Skeletal muscle cell (primary cell): ENCODE measurements at places on chromosomes 2 and 18.

DNA sequence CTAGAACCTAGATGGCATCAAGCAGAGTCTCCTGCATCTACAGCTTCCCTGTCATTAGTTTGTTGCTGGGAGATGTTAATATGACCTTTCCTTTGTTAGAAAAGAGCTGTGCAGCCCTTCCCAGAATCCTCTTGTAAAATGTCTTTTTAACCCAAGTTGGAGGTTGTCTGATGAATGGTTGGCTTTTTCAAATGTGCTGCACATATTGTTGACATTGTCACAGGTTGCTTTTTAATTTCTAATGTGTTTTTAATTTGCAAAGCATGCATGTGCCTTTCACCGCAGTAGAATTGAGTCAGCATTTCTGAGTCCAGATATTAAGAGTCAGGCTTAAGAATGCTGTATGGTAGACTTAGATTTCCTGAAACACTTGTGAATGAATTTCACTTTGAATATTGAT is 120.8 kb downstream of the GREB1L start:
- no peak for DNase-seq

GRCh38 chr2:31287654-31288053 is 53.7 kb downstream of the EHD3 start:
- DNase-seq = no peak

DNA sequence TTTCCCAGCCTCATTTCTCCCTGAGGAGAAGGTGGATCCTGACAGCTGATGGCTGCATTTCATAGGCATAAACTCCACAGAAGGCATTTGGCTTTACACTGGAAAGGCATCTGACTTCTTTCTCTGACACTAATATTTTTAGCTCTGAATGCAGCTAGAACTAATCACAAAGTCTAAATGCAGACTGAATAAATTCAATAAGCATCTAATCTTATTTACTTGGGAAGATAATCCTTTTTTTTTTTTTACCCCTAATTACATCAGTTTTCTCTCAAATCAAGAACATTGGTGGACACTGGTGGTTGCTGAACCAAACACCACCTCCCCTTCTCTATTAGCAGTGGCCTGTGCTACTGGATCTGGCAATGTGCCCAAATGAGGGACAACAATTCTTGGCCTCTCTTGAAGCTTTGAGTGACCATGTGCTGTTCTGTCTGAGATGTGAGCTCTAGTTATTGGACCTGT is 50.9 kb upstream of the CD226 start:
- DNase-seq = no peak

GRCh38 chr2:153476816-153477635 is 1.5 kb downstream of the RPRM start:
- no peak for DNase-seq

DNA sequence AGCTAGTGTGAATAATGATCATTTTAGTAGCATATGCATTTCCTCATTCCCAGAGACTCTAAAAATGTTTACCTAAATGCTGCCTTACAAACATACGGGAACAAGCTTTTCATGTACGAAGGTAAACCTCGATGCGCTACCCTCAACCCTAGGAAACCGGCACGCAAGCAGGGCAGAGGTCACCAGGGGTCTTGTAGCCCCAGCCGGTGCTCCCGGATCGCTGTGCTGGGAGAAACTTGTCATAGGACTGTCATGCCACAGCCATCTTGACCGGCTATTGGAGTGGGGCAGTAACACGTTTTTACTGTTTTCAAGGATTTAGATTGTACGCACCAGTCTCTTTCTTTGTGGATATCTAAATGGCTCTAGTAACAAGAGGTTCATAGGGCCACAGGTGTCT is 34.8 kb upstream of the NFATC1 start:
- DNase-seq = no peak

DNA sequence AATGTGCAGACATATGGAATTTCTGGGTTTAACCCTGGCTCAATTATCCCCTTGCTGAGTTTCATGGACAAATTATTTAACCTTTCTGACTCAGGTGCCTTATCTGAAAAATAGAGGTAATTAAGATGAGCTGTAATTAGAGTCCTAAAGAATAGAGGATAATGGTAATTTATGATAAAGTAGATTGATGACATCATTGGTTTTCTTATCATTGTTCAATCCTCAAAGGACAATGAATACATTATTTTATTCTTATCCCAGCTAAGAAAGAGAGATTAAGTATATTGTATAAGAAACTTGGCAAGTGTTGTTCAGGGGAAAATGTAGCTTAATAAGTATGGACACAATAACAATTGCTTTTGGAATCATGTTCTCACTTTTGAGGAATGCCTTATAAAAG is 279.3 kb downstream of the NYAP2 start:
- DNase-seq = no peak

GRCh38 chr2:107992069-107992468 is 5.7 kb downstream of the SLC5A7 start:
- DNase-seq = peak; percentile 4

DNA sequence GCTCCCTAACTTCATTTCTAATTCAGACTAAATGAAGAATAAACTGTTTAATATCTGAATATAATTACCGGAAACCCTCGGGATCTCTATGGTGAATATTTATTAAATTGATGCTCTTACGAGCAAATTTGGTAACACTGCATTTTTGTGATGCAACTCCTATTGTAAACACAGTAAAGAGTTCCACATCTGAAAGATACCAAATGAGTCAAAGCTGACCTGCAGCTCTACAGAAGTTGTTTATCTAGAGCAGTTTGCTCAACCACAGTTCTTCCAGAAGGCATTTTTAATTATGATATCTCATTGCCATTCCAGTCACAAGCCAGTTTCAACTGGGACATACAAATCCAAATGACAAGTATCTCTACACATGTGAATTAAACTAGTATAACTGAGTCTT is 129.7 kb downstream of the PKP4 start:
- DNase-seq = peak; percentile 54

DNA sequence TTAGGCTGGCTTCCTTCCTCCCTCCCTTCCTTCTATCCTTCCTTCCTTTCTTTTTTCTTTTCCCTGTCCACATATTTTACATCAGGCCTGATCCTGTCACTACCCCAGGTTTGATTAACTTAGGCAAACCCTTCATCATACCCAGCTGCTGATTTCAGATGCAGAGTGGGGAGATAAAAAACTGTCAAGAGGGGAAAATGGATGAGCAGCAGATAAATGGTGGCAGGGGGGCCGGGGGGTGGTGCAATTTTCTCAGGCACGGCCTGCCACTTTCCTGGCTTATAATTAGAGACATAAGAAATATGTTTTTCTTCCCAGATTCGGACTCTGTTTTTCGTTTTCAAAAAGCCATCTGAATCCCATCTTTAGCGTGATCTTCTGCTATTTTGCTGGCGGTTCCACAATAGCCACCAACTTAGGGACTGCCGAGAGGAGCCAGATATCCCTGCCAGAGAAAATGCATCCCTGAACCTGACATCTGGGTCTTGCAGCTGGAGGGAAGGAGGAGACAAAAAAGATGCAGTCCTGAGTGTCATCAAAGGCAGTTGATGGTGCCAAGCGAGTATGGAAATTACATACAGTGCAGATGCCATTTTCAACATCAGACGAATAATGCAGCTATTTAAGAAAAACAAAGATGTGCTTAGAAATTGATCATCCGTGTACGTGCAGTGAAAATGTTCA is 49.9 kb downstream of the CXCR4 start:
- DNase-seq = no peak

- peak; percentile 49 for DNase-seq
Observed at GRCh38 chr2:83742117-83742782, 716.8 kb downstream of the SUCLG1 start.

DNA sequence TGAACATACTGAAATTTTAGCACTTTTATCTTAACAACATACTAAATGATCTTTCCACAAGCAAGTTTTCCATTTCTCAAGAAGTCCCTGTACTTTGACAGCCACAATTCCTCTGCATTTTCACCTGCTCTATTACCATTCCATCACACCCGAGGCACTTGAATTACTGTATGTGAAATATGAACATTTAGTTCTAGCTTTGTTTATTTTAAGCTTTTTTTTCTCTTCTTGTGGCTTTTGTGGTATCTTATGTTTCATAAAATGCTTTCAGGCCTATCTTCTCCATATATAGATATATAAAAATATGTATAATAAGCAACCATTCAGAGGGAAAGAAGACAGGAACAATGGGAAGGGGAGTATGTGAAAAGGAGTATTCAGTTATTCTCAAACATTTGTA is 693.9 kb downstream of the SATB2 start:
- DNase-seq = no peak
